Activated naive CD4-positive, alpha-beta T cell (primary cell): ENCODE measurements at places on chromosomes 7 and 10.
A peak's percentile ranks its signal among the peaks of the same experiment; 100 is the strongest.

DNA sequence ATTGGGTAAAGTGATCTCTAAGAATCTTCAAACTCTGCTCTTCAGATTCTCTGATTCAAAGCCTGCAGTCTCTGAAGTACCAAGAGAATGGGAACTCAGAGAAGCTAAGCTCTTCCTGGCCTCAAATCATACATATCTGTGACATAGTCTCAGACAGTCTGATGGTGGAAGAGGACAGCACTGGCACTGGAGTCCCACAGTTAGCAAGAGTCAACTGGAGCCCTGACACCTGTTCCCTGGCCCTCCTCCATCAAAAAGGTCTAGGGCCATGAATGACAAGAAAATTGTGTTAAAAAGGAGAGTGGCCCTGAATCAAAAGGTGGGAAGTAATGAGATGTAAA, 37.7 kb downstream of the PRSS2 start:
- DNase-seq = no peak

- DNase-seq = no peak
Observed at GRCh38 chr10:15068802-15069201, 19.8 kb downstream of the ACBD7 start.

- DNase-seq = no peak
Observed at GRCh38 chr10:11207560-11207844, 189.8 kb downstream of the CELF2 start.

DNA sequence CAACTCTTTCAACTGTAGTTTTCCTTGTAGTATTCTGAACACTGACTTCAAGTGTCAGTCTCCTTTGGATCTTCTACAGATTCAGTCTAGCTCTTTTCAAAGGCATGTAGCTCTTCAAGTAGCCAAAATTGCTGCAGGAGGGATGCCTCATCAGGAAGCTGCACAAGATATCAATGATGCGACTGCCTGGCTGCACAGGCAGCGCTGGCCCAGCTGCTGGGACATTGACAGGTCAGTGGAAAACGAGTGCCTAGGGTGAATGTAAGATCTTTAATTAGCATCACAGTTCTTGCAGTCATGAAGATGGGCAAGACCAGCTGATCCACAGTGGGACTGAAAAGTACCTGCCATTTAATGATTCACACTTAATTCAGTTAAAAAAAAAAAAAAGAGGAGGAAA, 167.6 kb downstream of the ANK3 start:
- no peak for DNase-seq

- DNase-seq = no peak
Observed at GRCh38 chr7:136339464-136339863, 362.3 kb upstream of the MTPN start.

GRCh38 chr7:54882694-54883093, 123.7 kb upstream of the SEC61G start:
- DNase-seq = no peak

- DNase-seq = no peak
Observed at GRCh38 chr10:121942749-121943416, 15.1 kb upstream of the ATE1 start.

- no peak for DNase-seq
Observed at GRCh38 chr10:51377070-51377931, 303.0 kb downstream of the PRKG1 start.

DNA sequence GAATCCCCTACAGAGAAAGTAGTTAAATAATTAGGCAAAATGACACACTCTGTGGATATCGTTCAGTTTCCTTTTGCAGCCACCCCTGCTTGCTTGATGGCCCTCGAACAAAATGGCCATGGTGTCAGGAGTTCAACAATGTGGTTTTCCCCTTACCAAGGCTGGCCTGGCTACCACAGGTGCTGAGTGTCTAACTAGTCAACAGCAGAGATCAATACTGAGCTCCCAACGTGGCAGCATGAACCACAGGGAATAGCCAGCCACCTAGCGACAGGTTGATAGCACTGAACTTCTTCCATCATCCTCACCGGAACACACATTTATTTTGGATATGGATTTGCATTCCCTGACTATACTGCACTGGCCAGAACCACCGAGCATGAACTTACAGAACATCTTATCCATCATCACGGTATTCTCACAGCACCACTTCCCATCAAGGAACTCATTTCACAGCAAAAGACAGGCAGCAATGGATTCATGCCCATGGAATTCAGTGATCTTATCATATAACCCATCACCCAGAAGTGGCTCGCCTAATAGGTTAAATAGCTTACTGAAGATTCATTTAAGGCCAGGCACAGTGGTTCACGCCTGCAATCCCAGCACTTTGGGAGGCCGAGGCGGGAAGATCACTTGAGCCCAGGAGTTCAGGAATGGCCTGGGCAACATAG, 6.3 kb downstream of the C10orf67 start:
- no peak for DNase-seq

DNA sequence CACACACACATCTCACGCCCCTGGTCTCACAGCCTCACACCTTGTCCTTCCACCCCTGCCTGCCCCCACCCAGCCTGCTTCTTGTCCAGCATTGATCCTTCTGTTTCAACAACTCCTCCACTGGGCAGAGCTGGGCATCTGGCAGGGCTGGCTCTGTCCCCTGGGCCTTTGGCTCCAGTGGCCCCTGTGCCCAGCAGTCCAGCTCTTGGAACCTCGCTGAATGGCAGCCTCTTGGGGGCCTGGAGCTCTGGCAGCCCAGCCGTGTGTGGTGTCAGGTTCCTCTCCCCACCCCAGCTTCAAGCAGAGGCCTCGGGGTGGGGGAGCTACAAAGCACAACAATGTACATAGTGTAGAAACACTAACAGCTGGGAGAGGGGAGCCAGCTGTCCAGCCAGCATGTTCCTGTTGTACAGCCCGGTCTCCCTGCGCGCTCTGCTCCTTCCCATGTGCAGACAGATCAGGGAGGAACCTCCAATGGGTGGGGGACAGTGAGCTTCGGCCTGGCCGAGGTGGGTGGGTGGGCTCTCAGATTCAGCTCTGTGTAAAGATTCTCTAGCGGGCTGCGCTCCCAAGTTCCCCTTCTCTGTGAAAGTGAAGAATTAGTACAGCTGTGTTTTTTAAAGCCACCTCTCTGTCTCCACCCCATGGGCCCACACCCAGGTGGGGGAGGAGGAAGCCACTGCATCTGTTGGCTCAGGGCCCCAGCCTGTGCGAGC, 19.4 kb downstream of the ZMIZ2 start:
- peak; percentile 18 for DNase-seq

DNA sequence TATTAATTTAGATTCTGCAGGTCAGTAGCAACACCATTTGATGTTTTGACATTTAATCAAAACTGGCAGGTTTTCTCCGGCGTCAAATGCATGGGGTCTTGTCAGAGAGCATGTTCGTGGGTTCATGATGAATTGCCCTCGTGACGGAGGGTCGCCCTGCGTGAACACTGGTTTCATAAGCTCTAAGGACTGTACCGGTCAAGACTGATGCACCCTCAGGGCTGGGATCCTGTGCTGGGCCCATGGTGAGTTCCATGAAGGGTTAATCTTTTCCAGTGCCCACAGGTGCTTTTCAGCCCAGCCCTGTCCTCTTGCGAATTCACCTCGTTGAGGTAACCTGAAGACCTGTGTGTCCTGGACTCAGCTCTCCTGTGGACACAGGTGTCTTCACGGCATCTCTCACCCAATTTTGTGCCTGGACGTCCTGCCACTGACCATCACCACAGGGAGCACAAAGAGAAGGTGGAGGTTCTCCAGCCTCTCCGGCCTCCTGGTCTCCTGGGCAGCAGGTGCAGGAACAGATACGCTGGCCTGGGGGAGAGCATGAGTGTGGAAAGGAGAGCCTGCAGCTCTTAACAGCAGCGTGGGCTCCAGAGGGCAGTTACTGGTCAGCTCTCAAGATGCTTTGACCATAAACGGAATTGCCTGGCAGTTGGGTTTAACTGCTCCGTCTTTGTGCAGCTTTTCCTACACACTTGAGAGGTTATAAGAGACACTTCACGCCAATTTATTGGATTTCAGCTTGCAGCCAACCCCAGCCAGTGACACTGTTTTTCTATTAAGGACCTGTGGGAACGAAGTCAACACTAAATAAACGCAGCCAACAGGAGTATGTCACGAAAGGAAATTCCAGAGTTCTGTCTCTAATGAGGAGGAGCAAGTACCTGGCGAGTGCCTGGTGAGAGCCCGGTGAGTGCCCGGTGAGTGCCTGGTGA, 37.4 kb upstream of the CFAP46 start:
- no peak for DNase-seq

DNA sequence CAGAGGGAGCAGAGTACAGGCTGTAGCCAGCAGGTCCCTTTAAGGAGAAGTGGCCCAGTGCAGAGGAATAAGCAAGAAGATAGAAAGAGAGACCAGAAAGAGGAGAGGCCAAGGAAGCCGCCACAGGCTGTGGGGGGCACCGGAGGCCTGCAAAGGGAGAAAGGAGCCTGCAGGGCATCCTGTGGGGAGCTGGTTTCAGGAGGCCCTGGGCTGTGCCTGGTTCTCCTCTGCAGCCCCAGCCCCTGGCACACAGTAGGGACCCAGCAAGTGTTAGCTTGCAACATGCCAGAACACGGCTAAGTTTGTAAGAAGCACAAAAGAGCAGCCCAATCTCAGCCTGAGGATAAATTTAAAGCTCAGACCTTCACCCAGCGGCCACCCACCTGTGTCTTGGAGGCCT, 12.3 kb upstream of the C10orf71 start:
- no peak for DNase-seq

- DNase-seq = no peak
Observed at GRCh38 chr10:74231375-74231774, 80.4 kb downstream of the ADK start.

GRCh38 chr10:103661198-103661950, 167.9 kb downstream of the NEURL1 start:
- DNase-seq = no peak

DNA sequence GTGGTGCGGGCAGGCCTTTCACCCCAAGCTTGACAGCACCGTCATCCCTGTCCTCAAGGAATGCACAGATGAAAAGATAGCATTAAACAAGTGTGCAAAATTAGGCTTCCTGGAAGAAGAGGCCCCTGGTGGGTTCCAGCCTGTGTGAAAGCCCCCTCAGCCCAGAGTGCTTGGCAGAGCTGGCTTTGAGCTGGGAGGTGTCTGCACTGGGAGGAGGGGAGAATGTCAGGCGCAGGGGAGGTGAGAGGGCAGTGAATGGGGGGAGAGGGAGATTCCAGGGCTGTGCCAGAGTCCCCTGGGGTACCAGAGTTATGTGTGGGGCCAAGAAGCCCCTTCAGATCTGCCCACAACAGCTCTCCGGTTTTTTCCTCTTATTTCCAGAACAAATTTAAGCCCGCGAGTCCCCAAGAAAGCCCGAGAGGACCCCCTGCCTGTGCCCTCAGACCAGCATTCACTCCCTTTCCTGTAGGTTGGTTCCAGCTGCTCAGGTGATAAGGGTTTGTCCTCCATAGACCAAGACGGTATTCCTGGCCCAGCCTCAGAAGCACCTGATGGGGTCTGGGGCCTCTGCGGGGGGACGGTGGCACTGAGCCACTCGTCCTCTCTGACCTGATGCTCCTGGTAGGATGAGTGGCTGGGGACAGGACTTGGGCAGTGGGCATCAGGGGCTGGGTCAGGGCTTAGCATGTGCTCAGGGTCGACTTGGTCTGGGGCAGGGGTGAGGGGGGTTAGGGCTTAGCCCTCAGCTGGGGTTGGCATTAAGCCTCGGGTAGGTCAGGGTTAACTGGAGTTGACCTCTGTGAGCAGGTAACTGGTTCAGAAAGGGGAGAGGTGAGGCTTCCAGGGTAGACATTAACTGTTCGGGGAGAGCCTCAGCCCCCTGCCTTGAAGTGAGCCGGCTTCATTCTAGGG, 43.4 kb downstream of the ADCYAP1R1 start:
- DNase-seq = no peak

- DNase-seq = no peak
Observed at GRCh38 chr10:119673271-119673670, 22.1 kb downstream of the BAG3 start.

DNA sequence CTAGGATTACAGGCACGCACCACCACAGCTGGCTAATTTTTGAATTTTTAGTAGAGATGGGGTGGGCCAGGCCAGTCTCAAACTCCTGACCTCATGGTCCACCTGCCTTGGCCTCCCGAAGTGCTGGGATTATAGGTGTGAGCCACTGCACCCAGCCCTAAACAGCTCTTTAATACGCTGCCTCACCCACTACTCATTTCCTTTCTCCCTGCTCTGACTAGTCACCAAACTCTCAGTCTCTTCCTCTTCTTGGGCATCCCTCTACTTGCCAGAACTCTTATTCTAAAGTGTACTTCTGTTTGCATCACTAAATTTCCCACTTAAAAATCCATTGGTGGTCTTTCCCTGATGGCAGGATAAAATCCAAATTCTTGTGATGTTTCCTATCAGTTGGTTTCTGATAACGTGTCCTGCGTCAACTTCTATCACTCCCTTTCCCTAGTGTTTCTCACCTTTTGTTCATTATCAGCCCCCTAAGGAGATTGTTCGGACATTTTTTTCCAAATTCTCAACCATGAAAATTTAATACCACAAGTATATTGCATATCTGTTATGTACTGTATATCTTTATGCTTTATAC, 124.7 kb downstream of the CUBN start:
- DNase-seq = no peak

DNA sequence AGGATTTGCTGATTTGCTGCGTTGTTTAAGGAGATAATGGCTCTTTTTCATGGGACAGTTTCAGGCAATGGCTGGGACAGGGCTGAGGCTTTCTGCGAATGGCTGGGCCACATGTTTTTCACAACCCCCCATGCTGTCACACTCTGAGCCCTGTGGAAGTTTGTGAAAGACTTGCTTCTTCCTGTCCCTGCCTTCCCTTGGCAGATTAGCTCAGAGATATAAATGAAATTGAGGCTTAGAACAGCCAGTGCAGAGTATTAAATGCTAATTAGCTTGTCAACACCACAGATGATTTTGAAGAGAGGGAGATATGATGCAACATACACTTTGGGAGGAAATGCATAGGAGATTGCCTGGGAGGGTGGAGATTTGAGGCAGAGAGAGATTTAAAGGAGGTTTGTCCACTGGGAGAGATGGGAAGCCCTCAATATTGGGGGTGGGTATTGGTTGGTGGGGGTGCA, 232.0 kb downstream of the SH2D4B start:
- no peak for DNase-seq
